ENCODE measurements at places on chromosomes 2 and 18.
A peak's percentile ranks its signal among the peaks of the same experiment; 100 is the strongest.

DNA sequence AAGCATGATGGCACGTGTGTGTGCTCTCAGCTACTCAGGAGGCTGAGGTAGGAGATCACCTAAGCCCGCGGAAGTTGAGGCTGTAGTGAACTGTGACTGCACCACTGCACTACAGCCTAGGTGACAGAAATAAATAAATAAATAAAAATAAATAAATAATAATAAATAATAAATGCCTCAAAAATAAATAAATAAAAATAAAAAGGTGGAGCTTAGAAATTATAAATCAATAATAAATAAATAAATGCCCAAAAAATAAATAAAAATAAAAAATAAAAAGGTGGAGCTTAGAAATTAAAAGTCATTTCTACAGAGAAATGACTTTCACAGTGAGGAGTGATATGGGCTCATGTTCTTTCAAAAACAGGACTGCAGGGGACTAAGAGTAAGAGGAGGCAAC is 6.0 kb upstream of the MALL start:
- no peak for DNase-seq

GRCh38 chr2:232772531-232772930 is 3.8 kb downstream of the KCNJ13 start:
- no peak for DNase-seq

DNA sequence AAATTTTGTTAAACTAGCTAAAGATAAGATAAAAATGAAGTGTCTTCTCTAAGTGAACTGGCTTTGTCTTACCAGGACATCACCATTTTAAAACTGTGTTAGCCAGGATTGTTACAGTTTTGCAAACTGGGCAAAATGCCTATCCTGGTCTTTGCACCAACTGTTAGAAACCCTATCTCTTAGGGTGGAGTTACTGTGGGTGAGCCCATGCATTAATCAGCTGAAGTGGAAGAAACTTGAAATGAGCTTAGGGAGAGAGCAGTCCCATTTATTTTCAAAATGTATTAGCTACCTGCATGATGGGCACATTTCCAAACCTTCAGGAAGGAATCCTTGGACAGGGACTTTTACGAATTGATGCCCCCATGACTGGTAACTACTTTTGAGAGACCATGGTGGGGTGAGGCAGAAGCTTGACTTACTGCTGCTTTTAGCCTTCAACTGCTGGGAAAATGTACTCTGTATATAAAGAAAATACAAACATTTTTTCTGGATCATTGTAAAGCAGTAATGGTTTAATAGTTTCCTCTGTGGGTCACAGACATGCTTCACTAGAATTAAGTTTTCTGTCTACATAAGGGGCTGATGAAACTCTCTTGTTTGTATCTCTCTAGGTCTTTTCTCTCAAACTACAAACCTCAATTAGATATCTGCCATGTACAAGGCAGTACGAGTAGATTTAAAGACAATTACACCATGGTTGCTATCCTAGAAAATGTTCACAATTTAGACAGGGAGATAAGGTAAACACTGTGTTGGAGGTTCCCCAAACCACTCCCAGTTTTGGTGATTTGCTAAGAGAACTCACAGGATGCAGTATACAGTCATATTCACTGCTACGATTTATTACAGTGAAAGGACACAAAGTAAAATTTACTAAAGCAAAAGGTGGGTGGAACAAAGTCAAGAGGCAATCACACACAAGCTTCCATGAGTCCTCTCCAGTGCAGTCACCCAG is 321.4 kb upstream of the MMADHC start:
- DNase-seq, result no peak

GRCh38 chr2:196143730-196144131 is 27.6 kb downstream of the STK17B start:
- DNase-seq, result no peak

DNA sequence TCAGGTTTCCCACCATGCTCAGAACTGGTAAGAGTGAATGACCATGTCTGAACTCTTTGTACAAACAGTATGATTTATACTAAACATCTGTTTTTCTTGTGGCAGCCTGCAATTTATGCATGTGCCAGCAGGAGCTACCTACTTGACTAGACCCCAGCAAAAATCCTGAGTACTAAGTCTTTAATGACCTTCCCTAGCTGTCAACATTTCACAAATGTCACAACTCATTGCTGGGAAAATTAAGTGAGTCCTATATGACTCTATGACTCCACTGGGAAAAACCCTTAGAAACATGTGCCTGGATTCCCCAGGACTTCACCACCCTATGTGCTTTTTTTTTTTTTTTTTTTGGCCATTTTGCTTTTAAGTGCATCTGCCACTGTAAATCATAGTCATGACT is 1225.8 kb downstream of the SUCLG1 start:
- DNase-seq, result no peak

DNA sequence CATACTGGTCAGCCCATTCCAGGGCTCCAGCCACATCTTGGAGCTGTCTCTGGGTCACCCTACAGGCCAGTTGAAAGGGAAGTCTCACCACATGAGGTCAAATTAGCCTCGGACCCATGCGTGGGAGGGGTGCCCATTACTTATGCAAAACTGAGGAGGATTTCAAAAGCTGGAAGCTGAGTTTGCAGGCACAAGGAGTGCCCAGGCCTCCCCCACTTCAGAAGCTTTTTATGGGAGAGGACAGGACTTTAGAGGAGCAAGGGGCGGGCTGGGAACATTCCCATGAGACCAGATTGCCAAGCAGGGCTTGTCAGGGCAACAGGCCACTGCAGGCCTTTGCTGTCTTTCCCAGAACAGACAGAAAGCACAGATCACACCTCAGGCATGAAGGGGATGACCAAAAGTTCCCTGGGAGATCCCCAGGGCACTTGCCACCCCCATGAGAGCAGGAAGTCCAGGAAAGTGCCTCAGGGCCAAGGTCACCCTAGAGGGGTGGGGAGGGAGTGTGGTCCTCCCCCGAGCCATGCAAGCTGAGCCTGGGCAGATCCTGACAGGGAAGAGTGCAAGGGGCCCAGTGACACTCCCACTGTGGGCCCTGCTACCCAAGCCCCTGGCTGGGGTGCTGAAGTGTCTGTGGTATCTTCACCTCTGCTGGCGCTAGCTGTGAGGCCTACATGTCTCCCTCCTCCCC is 267.7 kb downstream of the BCL11A start:
- DNase-seq, result no peak

GRCh38 chr2:25257032-25257552 is 84.6 kb downstream of the DNMT3A start:
- no peak for DNase-seq

- no peak for DNase-seq
Observed at GRCh38 chr18:67875944-67876343, 359.4 kb upstream of the DSEL start.

DNA sequence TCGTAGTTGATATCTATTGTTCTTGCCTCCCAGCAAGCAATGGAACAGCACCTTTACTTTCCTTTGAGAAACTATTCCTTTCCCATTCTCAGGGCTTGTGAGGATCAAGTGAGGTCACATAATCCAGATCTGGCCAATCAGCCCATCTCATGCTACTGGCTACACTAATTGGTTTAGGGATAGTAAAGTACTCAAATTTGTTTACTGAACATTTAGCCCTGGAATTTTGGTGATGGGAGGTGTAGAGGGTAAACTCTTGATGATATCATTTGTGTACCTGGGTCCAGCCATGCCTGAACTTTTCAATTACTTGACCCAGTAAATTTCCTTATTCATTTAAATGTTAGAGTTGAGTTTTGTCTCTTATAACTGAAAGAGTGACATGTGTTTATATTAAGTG is 195.8 kb upstream of the TNP1 start:
- no peak for DNase-seq

- DNase-seq, result no peak
Observed at GRCh38 chr2:37786854-37787253, 115.4 kb upstream of the CDC42EP3 start.

DNA sequence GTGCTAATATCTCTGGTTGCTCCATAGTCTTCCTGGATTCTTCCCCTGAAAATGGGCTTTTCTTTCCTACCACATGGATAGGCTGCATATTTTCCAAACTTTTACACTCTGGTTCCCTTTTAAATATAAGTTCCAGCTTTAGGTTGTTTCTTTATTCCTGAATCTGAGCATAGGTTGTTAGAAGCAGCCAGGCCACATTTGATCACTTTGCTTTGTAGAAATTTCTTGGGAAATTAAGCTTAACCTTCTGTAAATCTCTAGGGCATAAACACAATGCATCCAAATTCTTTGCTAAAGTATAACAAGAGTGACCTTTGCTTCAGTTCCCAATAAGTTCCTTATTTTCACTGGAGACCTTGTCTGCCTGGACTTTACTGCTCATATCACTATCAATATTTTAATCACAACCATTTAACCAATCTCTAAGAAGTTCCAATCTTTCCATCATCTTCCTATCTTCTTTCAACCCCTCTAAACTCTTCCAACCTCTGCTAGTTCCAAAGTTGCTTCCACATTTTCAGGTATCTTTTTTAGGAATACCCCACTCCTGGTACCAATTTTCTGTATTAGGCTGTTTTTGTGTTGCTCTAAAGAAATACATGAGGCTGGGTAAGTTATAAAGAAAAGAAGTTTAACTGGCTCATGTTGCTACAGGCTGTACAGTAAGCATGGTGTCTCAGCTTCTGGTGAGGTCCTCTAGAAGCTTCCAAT is 389.6 kb upstream of the HS6ST1 start:
- no peak for DNase-seq

GRCh38 chr18:61572871-61573270 is 239.6 kb downstream of the CDH20 start:
- DNase-seq, result no peak

GRCh38 chr2:58865436-58865835 is 624.3 kb upstream of the FANCL start:
- DNase-seq, result no peak

- no peak for DNase-seq
Observed at GRCh38 chr2:156672556-156673332, 236.6 kb downstream of the GPD2 start.

DNA sequence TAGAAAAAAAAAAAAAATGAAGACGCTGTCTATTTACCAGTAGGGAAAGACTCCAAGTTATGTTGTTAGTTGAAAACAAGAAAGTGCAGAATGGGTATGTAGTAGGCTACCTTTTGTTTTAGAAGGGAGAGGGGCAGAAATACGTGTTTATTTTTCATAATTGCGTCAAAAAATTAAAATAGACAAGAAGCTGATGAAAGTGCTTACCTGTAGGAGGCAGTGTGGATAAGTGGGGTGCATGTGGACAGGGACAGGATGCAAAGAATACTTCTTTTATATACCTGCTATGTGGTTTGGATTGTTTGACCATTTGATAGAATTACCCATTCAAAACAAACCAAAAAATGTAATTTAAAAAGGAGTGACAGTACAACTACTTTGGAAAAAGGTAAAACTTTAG is 3.0 kb upstream of the GCG start:
- DNase-seq, result no peak

DNA sequence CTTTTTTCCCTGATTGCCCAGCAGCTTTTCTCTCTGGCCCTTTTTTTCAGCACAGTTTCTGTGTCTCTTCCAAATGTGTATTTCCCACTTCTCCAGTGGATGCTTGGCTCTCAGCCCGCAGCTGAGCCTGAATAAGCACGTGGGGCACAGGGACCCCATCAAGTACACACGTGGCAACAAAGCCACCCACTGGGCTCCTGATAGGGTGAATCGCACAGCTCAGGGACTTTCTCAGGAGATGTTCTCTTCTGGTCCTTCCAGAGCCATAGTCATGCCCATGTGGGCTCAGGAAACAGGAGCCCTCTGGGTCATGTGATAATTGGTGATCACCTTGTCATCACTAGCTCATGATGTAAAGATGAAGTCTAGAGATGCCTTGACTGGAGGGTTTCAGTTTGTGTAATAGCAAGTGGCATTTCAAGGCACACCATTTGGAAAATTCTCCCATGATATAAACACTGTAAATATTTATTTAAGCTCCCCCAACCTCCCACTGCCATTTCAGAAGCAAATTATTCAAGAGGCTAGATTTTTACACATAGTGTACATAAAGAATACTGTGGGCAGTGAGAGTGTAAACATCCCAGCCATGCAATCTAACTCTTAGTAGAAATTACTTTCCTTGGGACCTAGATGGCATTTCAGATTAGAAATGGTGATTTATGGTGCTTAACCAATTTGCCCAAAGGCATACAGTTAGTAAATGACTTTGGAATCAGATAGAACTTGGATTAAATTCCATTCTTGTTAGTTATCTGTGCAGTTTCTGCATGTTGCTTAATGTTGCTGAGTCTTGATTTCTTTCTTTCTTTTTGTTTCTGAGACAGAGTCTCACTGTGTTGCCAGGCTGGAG is 597.5 kb downstream of the SLC4A3 start:
- no peak for DNase-seq

- DNase-seq, result no peak
Observed at GRCh38 chr2:19807866-19808265, 93.9 kb downstream of the TTC32 start.

GRCh38 chr2:25690058-25690457 is 16.7 kb upstream of the DTNB start:
- no peak for DNase-seq

DNA sequence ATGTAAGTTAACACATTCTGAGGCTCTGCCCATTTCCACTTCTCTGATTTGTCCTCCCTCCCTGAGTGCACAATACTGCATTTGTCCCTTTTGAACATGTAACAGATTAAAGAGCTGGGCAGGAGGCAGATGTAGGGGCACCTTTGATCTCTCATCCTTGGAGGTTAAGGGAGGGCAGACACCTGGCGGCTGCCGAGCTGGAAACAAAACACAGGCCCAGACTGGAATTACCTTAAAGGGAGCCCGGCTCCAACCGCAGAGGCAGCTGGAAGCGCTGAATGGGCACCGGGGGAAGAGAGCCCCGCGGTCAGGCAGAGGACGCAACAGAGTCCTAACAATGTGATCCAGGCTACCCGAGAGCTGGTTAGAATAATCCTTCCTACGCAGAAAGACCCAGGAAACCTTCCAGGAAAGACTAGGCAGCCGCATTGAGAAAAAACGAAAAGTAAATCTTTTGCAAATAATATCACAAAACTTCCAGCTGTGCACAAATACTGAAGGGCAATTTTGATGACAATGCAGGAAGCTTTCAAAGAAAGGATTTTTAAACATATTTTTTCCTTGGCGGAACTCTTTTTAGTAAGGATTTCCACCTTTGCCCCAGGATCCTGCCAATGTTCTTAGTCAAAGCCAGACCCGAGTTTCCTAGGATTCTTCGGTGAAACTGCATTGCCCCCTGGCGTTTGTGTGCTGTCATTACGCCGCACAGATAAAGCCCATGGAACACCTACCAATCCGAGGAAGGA is 216.0 kb downstream of the TGIF1 start:
- peak; percentile 58 for DNase-seq

DNA sequence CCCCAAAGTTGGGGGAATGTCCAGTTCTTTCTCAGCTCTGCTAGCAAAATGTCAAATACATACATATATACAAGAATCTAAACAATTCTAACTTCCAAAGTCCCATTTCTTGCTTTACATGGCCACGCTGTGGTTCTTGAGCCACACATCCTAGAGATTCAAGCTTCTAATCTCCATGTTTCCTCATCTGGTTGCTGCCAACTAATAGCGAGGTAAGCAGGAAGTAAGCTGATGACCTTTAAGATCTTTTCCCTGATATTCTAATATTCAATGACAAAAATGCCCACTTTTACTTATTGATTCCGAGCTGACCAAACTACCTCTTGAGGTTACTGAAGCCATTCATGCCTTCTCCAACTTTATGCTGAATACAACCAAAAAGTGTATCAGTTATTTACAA is 3.3 kb downstream of the VPS54 start:
- DNase-seq, result no peak

GRCh38 chr2:98240786-98241398 is 105.4 kb upstream of the CNGA3 start:
- DNase-seq, result no peak
